ENCODE measurements at places on chromosomes 2 and 18.
A peak's percentile ranks its signal among the peaks of the same experiment; 100 is the strongest.

DNA sequence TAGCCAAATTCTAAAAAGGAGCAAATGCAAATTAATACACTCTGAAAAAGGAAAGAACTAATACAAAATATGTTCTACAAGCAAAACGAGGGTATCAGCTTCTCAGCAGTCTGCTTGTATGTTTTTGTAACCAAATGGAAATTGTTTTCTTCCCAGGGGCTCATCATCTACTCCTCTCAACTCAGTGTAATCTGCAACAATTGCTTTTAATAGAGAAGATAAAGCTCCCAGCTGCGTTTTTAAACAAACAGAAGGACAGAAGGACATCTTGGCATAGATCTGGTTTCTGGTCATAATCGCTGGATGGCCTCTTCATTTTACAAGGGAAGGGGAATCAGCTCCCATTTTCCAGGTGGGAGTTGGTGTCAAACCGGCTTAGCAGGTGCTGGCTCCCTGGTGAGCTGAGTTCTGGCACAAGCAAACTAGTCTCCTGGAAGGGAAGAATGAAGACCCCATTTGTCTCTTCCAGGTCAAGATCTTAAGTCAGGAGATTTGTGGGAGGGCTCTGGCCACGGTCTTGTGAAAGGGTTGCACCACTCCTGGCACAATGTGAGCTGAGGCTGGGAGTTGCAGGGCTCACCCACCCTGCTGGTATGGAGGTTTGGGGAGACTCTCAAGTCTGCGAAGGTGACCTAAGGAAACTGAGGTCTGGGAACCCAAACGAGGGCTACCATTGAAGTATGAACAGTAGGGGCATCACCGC is 41.6 kb downstream of the NPPC start:
- no peak for DNase-seq

- DNase-seq, result no peak
These were observed 73.4 kb downstream of the ZBTB7C start for GRCh38 chr18:48335829-48336228.

GRCh38 chr2:209872675-209873074 is 101.0 kb downstream of the UNC80 start:
- peak; percentile 9 for DNase-seq

DNA sequence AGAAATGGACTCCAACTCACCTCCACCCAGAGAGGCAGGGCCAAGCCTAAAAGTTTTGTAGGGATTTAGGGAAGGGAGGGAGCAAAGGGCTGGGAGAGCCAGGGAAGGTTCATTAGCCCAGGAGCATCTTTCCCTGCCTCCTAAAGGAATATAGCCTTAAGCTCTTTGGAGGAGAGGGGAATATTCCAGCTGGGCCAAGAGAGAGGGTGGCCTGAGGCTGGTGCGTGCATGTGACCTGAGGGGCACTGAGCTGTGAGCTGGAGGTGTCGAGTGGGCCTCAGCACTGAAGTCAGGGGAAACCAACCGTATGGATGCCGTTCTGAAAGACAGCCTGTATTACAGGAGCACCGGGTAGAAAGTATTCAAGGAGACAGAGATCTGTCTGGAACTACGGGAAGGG is 112.6 kb downstream of the KLHL29 start:
- no peak for DNase-seq

GRCh38 chr2:67701011-67701410 is 303.9 kb downstream of the ETAA1 start:
- no peak for DNase-seq

GRCh38 chr2:241743620-241744019 is 9.2 kb downstream of the D2HGDH start:
- DNase-seq, result no peak
